Type B pancreatic cell (in vitro differentiated cells): ENCODE measurements at places on chromosomes 1 and 21. TPM values are rescaled to one million over a fixed set of nuclear protein-coding genes. Genes with fewer than 3 reads are reported as not detected.

Gene ATP5PB
- 242 and 272 TPM in 2 replicates for total RNA-seq

Gene TMEM51
- total RNA-seq, result 12.5 and 28.8 TPM in 2 replicates

DNA sequence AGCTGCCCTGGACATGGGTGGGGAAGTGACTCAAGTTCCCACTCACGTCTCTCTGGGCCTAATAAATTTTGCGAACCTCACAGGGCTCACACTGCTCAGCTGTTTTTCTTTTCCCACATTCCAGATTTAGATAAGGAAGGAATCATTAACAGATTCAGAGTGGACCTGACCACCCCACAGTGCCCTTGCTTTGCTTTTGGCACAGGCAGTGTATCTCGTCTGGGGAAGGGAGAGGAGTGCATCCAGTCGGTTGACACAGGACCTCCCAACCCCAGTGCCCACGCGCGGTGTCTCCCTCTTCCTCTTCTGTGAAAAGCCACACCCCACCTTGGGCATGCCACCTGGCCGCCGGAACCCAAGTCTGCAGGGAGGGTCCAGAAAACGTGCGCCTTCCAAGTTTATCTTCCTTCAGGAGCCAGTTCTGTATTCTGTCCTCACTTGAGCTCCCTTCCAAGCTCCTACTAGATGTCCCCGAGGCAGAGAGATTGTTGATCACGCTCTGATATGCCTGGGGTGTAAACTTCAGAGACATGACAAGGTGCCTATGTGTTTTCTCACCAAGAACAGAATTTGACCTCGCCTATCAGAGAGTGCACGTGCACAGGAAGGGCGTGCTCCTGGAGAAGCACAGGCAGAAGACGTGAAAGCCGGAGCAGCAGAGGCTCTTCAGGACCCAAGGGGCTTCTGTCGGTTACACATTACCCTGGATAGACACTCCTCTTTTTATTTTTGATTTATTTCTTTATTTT, 9.5 kb upstream of the SLC2A5 start:
- DNase-seq, result no peak

DNA sequence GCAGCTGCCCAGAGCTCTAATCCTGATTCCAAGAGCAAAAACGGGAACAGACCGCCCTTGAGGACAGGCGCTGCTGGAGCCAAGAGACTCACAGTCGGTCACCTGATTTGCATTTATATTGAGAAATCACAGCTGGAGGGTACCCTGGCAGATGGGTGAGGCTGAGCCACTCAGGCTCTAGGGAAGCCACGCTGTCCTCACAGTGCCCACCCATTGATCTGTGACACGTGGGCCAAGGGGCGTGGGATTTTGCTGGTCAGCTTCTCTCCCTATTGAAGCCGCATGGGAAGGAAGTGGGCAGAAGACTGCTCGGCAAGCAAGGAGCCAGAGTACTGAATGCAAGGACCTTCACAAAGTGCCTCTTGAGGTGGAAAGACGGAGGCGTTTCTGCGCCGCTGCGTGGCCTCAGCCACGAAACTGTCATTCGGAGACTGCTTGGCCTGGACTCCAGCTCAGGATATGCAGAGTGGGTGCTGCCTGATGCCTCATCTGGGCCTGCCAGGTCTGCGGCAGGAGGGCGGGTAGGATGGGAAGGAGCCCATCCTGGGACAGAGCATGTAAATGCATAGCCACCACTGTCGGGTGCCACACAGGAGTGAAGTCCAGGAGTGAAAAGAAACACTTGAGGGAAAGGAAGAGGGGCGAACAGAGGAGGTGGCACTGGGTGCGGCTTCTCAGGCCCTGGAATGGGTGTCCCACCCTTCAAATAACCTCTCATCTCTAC, 139.8 kb downstream of the PGBD5 start:
- no peak for DNase-seq

DNA sequence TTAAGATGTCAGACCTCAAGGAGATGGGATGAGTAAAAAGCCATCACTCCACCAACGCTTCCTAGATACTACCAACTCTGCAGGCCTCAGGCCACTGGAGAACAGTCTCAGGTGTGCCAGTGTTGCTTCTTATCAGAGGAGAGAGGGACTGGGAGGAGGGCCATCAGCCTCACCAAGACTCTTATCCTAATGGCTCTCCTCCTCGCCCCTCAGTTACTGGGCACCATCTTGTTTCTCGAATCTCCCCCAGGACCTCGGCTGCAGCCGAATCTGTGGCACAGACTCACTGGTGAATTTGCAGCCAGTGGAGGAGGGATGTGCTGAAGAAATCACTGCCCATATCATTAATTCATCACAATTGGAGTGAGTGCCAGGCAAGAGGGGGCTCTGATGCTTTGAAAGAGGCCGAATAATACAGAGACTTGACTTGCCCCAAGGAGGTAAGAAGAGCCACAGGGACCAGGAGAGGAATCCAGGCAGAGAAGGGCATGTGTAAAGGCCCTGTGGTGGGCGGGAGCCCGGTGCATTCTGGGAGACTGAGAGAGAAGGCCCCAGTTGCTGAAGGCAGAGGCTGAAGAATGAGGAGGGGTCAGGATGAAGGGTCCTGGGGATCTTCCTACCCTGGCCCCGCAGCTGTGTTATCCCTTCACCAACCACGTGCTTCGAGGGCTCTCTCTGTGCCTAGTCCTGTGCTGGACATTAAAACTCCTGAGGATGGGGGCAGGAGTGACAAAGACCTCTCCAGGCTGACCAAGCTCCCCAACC, 129.8 kb downstream of the PTPRU start:
- no peak for DNase-seq

GRCh38 chr1:107900090-107900945, 64.7 kb downstream of the VAV3 start:
- DNase-seq, result no peak

DNA sequence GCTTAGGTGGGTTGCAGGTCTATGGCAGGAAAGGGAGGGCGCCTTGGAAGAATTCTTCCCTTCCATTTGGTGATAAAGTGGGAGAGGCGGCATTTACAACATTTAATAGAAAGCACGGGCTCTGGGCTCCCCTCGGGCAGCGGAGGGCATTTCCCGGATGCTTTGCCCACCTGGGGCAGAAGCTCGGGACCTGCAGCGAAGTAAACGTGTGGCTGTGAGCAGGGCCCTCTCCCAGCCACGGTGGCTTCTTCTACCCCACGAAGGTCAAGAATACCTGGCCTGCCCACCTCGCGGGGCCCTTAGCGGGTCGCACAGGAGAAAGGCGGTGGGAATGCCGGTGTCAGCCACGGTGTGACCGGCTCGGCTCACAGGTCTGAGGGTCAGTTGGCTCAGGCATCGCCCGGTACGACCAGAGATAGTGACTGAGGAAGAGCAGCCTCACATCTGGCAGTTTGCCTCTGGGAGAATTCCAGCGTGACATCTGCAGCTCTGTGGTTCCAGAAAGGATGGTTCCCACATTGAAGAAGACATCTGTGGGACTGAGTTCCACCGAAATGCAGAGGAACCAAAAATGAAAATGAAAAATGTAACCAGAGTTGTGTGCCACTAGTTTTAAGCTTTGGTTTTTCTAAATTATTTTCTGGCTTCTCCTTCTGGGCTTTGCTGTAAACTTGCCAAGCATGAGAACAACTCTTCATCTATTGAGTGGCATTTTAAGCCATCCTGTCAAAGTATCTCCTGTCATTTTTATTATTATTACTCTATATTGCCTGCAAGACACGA, 720 bp upstream of the F3 start:
- no peak for DNase-seq

DNA sequence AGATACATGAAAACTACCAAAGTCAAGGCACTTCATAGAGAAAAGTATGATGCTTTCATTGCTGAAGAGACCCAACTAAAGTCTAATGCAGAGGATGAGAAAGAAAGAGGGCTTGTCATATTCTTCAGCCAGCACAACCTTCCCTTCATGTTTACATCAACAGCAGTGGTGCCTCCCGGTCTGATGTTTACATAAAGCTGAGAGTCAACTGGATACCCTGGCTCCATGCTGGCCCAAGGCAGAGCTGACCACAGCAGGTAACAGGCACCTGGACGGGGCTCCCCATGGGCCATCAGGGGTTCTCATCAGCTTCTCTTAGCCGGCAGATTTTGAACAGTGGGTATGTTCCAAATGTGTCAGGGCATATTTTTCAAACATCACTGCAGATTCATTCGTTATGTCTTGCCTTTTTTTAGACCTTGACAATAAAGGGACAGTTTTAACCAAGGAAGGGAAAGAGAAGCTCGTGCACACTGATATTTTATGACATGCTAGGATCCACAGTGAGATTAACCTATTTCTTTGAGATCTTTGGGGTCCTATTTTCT, 117.1 kb downstream of the NRIP1 start:
- no peak for DNase-seq

DNA sequence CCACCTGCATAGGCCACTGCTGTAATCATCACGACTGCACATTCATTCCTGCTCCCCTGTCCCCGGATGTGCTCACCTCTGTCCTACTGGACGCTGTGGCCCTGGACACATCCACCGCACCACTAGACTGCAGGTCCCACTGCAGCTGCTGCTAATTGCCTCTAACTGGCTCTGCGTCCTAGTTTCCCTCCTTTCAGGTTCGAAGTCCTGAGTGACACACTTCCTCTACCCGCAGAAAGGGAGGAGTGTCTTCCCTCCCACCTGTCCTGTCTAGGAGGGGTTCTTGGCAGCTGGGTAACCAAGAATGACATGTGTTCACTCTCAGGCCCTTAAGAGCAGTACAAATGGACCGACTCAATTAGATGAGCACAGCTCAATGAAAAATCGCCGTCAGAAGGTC, 40.5 kb upstream of the ITPKB start:
- no peak for DNase-seq

DNA sequence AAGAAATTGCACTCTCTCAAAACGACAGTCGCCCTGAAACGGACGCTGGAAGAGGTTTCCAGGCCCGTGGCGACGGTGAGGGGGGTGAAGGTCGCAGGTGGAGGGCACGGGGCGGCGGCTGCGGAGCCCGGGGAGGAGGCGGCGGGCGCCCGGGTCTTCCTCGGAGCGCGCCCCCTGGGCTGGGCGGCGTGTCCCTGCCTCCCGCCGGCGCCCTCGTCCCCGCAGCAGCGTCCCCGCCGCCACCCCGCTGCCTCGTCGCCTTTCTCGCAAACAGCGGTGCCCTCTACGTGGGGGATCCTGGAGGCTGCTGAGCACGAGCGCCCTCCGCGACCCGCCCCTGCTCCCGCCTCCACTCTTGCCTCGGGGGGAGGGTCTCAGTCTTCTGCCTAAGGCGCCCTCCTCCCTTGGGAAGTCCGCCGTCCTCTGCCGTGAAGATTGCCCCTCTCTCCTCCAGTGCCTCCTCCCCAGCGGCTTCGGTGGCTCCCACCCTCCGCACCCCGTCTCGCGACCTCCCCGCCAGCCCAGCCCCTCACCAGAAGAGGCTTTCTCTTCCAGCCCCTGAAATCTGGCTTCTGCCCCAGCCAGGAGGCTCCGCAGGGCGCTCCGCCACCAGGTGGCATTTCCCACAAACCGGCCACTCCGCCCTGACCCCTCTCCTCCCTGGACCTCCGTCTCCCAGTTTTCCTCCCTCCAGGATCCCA, 227.4 kb downstream of the SDCCAG8 start:
- no peak for DNase-seq
